ENCODE measurements at places on chromosomes 3 and 15.

DNA sequence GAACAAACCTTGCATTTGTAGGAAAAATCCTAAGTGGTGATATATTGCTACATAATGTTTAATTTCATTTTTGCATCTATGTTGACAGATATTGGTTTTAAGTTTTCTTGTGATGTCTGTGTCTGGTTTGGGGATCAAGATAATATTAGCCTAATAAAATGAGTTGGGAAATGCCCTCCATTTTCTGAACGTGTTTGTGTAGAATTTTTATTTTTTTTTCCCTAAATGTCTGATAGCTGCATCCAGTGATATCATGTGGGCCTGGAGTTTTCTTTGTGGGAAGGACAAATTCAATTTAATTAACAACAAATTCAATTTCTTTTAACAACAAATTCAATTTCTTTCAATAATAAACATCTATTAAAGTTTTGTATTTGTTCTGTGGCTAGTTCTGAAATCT is 35.1 kb downstream of the NEDD4 start:
- no peak for DNase-seq

DNA sequence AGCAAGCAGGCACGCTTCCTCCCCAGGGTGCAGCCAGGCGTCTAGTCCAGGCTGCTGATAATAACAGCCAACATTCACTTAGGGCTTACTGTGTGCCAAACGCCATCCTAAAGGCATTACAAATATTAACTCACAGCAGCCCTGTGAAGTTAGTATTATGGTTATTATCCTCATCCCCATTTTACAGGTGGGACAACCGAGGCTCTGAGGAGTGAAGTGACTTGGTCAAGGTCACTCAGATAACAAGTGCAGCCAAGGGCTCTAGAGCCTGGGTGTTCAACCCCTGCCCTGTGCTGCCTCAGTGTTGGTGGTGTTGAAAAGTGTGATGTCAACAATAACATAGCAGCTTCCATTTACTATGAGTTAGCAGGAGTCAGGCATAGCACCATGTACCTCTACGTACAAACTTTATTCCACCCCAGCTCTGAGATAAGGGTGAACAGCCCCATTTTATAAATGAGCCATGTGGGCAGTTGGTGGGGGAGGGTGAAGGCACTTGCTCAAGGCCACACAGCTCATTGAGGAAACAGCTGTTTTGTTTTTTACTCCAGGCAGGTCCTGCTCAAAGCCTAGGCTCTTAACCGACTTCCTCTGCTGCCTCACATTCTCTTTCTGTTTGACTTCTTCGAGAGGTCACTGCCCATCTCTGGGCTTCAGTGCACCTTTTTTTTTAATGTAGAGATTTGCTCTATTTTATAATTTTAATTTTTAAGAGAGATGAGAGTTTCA is 24.0 kb upstream of the TRH start:
- no peak for DNase-seq

GRCh38 chr3:23877329-23877980 is 39.3 kb downstream of the NKIRAS1 start:
- DNase-seq = no peak

DNA sequence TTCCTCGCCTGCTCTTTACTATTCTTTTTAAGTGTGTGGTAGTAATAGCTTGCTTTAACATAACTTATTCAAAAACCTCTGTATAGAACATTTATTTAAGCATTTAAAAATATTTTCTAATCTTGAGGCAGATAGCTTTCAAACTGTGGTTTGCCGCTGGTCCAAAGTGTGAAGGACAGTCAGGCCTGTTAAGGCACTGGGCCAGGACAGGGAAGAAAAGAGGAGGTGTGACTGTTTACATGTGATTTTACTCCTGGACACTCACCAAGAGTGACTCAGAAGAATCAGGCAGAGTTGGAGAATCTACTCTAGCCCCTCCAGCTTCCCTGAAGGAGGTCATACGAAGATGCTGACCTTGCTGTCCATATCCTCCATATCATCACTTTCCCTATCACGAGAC is 44.7 kb downstream of the CEP152 start:
- DNase-seq = no peak

DNA sequence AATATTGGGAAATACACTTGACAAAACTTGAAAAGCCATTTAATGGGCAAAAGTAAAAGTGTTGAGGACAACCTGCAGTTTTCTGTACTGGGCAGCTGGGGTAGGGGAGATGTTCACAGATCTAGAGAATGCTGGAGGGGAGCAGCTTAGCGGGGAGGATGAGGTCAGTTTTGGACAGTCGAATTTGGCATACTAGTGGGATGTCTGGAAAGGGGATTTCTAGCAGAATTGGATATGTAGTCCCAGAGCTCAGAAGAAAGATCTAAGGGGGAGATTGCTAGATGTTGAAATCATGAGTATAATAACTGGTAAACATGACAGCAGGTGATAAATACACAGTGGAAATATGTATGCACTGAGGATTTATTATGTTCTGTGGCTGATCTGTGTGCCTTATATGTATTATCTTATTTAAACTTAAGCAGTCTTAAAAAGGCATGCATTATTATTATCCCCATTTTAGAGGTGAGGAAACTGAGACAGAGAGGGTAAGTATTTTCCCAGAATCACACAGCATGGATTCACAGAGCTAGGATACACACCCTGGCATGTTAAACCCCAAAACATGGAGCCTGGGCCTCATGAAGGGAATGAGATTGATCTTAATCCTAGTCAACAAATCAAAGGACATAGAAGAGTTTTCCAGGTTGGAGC is 42.7 kb downstream of the TLNRD1 start:
- no peak for DNase-seq

DNA sequence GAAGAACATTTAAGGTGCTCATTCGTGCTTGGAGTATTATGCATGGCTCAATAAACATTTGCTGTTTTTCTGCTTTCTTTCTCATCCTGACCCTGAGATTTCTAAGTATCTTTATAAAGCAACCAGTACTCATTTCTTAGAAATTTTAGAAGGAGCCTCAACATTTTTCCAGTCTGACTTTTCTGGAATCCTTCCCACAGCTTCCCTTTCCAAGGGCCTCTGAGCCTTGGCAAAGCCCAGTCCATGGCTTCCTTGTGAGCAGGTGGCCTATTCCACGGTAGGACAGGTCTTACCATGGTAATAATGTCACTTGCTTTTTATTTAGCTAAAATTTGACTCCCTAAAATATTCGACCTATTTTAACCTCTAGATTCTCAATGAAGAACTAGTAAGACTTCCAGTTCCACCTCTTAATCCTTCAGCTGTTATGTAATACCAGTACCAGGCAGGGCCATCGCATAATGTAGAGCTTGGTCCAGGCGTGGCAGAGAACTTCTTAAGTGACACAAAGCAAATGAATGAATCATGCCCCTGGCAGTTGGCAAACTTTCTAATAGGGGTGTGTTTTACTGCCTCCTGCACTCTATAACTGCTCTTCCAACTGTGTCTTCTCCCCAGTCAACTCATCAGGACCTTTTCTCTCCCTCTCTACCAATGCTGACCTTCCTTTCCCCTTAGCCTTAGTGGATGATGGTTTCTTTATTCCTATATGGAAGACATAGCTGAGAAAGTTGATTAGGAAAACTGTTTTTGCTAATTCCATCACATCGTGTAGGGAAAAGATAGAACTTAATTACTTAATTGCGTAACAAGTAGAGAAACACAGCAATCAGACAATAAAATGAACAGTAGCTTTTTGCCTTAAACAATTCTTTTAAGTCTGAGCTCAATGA is 894 bp upstream of the TM4SF4 start:
- DNase-seq = no peak

DNA sequence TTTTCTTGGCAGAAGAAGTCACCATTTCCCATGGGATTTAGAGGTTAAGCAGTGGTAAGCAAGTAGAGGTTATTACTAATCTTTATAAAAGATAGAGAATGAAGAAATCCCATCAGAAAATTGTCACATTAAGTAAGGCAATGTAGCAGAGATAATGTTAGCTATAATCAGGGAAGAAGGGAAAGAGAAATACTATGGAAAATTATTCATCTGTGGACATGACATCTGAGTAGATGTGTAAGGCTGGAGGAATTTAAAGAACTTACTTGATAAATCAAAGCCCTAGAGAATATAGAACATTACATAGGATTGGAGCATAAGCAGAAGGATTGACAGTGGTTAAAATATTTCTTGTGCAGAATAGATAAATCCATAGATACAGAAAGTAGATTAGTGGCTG is 553.1 kb upstream of the CBLB start:
- DNase-seq = no peak

DNA sequence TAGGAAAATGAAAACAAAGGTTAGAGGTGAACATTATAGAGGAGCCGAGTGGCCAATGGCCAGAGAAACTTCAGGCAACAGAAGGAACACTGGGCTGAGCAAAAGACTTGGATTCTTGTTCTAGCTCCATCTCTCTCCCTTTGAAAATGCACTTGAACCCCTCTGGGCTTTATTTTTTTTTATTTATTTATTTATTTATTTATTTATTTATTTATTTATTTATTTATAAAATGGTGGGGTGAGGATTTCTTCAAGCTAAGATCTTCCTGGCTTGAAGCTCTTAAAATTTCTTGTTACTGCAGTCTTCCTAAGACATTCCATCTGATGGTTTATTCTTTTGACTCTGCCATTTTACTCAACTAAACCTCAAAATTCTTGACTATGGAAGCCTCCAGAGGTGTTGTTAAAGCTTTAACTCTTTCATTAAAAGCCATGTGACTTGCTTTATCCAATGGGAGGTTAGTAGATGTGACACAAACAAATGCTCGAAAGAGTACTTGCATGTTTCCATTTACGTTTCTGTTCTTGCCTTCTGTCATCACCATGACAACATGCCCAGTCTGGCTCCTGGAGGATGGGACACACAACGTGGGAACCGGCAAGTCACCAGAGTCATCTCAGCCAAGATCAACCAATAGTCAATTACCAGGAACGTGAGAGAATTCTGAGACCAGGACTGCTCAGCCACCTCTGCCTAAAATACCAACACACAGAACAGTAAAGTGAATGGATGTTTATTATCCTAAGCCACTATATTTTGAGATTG is 325.2 kb upstream of the CTNNB1 start:
- no peak for DNase-seq

DNA sequence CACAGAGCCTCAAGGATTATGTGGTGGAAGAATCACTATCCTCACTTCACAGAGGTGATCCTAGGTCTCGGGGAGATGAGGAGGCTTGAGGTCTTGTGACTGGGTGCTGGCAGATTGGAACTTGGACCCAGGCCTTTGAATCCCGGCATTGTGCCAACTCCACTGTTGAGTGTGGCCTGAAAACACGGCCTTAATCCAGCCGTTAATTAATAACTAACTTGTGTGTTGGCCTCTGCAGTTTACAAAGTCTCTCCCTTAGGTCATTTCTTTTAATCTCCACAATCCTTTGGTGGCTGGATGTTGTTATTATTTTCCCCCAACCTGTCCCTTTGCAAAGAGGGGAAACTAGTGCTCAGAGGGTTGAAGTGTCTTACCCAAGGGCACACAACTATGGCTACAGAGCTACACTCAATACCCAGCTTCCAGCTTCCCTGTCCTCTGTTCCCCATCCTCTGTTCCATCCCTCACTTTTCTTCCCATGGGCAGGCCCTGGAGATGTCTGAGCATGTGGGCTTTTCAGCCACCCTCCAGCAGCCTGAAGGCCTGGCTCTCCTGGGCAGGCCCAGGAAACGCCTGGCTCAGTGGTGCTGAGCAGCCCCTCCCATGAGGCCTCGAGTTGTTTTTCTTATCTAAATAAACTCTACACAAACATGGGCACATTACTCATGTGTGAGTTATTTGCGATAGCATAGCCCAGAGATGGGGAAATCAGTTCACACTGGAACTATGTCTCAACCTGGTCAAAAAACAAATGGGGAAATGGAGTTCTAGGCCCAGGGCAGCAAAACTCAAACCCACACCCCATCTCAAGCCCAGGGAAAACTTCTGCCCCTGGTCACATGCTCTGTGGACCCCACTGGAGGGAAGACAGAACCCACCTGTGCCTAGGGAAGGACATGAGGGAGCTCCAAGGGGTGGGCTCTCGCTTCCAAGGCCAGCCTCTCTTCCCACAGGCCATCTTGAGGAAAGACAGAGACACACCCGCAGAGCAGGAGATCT is 16.8 kb upstream of the SMAD3 start:
- no peak for DNase-seq

DNA sequence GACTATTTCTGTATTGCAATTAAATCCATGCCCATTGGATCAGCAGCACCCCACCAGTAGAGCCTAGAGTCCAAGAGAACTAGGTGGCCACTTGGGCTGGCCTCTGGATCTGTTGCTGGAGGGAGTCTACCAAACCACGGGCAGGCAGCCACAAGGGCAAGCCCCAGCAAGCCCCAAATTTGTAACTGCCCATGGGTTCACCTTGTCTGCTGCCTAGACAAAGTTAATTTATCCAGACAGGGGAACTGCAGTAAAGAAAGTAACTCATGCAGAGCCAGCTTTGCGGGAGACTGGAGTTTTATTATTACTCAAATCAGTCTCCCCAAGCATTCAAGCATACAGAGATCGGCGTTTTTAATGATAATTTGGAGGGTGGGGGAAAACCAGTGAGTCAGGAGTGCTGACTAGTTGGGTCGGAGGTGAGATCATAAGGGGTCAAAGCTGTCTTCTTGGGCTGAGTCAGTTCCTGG is 74.0 kb upstream of the TERB2 start:
- DNase-seq = no peak

GRCh38 chr3:124174476-124174875 is 182.6 kb upstream of the ROPN1 start:
- DNase-seq = no peak

GRCh38 chr3:155517903-155518302 is 224.4 kb upstream of the STRIT1 start:
- no peak for DNase-seq

DNA sequence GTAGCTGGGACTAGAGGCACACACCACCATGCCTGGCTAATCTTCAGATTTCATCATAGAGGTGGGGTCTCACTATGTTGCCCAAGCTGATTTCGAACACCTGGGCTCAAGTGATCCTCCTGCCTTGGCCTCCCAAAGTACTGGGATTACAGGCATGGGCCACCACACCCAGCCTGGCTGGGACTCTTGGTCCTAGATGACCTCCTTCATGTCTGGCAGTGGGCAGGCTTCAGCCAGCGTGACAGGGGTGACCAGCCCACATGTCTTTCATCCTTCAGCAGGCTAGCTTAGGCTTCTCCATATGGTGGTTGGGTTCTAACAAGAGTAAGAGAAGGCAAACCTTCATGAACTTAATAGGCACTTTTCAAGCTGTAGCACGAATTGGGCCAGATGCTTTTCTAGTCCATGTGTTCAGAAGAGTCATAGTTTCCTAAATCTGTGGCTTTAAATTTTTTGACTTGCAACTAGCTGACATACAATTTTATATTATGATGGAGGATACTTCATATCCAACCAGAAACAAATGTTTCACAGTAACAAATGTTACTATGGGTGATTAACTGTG is 7.6 kb downstream of the GPD1L start:
- DNase-seq = no peak

- no peak for DNase-seq
Measured at GRCh38 chr15:63192619-63193206, 3.3 kb downstream of the RAB8B start.

- no peak for DNase-seq
Measured at GRCh38 chr15:70149667-70150404, 52.1 kb upstream of the TLE3 start.

GRCh38 chr3:23304424-23304823 is 101.3 kb downstream of the UBE2E2 start:
- no peak for DNase-seq
